Stimulated activated CD4-positive, alpha-beta T cell treated with anti-CD3 and anti-CD28 coated beads, Interleukin-15, amount 100 ng/mL, for 48 hours (primary cell): ENCODE measurements at places on chromosomes 12 and 14.

- no peak for DNase-seq
These were observed 88.9 kb upstream of the FRMD6 start for GRCh38 chr14:51562816-51563215.

- DNase-seq, result no peak
These were observed 286.8 kb downstream of the AEBP2 start for GRCh38 chr12:19726122-19726521.

- no peak for DNase-seq
These were observed 285.0 kb upstream of the RTL1 start for GRCh38 chr14:101188571-101188915.

DNA sequence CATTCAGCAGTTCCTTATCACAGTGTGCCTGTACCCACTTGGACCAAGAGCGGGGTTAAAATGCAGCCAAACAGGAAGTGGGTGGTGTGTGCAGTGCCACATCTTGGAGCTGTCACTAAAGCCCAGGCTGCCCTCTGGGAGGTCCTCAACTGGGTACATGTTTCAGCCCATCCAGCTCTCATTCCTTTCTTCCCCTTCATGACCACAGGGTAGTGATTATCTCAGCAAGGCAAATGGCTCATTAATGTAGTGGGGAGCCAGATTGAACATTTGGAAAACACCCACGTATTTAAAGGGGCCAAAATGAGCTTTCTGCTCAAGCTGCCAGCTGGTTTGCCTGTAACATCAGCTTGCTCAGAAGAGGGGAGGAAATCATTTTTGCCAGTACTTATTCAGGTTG is 210.8 kb upstream of the BTG1 start:
- DNase-seq, result no peak

DNA sequence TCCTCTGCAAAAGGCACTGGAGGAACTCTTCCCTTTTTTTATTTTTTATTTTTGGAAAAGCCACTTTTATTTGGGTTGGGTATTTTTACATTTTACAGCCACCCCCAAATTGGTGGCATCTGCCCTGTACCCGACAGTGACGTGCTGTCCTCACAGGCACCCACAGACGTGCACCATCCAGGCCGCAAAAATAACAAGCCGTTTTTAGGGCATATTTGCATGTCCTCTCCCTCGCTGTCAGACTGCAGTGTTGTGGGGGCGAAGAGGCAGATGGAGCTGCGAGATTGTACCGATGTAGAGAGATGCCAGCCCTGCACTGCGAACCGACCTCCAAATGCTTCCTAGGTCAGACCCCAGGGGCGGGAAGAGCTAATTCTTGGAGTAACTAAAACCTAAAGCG is 12.2 kb downstream of the JDP2 start:
- DNase-seq, result no peak

- no peak for DNase-seq
These were observed 3.6 kb upstream of the SSTR1 start for GRCh38 chr14:38203929-38204718.

DNA sequence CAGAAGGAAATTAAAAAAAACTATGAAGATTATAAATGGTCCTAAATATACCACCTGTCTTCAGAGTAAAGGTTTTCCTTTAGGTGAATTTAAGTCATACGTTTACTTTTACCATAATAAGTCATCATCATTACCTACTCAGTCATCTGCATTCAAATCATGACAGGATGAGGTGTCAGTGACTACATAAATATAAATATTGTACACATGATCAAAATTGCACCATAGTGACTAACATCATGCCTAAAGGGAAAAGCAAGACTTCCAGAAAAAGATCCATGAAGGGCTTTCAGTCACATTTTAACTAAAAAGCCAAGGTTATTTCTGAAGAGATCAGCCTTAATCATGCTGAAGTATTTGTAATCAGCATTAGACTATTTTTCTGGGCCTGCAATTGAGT is 759.9 kb upstream of the FLRT2 start:
- DNase-seq, result no peak

DNA sequence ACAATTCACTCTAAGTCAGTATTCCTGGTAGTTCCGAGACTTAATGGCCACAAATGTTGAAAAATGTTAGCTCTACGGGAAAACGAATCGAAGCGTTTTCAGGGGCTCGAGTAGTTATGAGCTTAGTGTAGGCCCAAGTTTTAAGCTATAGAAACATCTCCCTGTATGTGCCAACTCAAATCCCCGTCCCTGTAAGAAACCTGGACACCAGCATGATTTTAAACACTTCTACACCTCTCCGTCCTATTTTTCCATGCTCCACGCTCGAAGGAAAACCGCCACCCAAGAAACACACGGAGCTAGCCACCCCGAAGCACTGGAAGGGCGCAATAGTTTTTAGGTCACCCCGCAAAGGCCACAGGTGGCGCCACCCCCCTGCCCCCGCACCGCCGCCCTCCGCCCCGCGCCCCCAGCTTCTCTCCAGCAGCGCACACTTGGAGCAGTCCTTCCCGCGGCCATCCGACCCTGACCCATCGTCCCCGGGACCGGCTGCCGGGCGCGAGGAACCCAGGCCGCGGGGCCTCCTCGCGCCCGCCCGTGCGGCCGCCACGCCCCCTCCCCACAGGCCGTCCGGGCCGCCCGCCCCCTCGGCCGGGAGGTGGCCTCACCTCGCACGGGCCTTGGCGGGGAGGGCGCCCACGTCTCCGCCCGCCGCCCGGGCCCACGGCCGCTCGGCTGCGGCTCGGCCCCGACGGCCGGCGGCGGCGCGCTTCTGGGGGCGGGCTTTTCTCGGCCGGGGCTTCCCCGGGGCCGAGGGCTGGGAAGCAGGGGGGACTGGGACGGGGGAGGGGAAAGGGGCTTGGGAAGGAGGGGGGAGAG is 522 bp downstream of the R3HDM2 start:
- no peak for DNase-seq
